ENCODE measurements at places on chromosomes 2 and 18.

DNA sequence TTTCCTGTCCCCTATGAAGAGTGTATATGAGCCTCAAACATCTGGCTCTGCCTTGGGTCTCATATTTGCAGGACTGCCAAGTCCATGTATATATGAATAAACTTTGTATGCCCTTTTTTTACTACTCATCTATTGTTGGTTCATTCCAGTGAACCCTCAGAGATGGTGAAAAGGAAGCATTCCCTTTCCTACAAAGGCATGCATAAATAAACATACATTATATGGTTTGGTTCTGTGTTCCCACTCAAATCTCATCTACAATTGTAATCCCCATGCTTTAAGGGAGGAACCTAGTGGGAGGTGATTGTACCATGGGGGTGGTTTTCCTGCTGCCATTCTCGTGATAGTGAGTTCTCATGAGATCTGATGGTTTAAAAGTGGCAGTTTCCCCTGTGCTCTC is 534.2 kb downstream of the SPAG16 start:
- no peak for DNase-seq

DNA sequence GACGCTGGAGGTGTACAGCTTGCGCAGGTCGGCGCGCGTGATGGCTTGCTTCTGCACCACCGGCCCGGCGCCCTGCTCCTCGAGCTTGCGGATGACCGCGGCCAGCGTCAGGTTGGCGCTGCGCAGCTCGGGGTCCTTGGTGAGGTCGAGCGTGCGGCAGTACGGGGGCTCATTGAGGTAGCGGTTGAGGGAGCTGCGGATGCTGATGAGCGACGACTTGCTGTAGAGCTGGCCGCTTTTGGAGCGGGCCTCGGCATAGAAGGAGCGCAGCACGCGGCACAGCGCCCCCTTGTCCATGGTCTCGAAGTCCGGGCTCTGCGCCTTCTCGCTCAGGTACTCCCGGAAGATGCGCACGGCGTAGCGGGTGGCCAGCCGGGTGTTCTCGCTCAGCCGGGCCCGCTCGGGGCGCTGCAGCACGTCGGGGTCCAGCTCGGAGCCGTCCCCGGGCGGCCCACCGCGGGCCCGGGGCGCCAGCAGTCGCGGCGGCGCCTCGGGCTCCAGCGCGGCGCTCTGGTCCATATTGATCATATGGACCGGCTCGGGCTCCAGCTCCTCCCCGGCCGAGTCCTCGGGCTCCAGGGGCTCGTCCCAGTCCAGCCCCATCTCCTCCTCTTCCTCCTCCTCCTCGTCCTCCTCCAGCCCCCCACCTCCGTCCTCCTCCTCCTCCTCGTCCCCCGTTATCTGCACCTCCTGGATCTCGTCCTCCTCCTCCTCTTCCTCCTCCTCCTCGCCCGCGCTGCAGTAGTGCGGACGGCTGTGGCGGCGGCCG is 523 bp downstream of the KCTD1 start:
- DNase-seq, result peak; percentile 92

DNA sequence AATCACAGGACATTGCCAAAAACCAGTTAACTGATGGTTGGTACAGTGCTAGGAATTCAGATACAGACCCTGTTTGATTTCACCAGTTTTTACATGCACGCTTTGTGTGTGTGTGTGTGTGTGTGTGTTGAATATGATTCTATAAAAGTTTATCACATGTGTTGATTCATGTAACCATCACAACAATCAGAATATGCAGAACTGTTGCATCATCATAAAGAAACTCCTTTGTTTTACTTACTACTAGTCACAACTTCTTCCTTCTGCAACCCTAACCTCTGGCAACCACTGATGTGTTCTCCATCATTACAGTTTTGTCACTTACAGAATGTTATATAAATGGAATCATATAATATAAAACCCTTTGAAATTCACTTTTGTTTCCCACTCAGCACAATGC is 144.8 kb upstream of the CYP26B1 start:
- no peak for DNase-seq

DNA sequence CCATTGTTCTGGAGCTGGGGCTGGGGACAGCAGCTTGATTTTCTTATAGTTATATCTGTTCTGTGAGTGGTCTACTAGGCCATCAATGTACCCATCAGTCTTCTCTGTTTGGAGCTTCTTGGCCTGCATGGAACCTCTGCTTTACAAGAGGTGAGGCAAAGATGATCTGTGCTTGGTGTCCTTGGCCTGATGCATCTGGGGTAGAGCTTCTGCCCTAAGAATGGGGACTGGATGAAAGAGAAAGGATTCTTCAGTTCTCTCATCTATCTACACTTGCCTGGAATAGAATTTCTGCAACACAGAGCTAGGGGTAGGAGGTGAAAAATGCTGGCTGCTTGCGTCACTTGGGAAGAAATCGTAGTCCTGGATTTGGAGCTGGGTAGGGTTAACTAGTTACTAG is 46.2 kb downstream of the ACSL3 start:
- DNase-seq, result no peak

DNA sequence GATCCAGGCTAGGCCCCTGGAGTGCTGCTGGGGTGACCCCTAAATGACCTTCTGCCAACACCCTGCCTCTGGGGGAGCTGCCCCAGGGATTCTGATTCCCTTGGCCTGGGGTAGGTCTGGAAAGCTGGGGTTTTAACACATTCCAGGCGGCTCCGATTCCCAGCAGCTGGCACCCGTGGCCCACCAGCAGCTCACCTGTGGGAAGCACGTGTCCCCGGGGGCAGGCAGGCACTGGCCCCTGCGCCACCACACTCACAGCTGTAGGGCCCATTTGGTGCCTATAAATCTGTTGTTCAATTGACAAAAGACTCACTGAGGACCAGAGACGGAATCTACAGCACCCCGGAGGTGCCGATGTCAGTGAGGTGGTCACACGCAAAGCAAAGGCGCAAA is 4.1 kb upstream of the KLHL30 start:
- no peak for DNase-seq

GRCh38 chr2:167475791-167476190 is 587.5 kb downstream of the XIRP2 start:
- DNase-seq, result no peak

- DNase-seq, result no peak
Observed at GRCh38 chr2:204776781-204777559, 231.7 kb downstream of the PARD3B start.

DNA sequence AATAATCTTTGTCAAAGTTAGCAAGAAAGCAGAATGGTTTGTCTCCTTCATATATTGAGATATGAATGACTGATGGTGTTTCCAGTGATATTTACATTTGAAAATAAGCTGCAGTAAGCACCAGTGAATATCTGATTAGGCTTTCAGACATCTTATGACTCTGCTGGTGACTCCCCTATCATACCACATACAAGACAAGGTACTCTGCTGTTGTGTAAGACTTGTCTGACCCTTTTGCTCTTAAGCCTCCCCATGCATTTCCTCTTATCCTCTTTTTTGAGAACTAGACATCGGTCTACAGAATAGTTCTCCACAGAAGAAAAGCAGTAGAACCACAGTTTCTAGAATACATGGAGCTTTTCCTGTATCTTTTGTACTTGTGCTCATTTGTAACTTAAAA is 9.3 kb downstream of the POLI start:
- DNase-seq, result no peak

- no peak for DNase-seq
Observed at GRCh38 chr2:128236491-128237035, 82.1 kb downstream of the HS6ST1 start.

DNA sequence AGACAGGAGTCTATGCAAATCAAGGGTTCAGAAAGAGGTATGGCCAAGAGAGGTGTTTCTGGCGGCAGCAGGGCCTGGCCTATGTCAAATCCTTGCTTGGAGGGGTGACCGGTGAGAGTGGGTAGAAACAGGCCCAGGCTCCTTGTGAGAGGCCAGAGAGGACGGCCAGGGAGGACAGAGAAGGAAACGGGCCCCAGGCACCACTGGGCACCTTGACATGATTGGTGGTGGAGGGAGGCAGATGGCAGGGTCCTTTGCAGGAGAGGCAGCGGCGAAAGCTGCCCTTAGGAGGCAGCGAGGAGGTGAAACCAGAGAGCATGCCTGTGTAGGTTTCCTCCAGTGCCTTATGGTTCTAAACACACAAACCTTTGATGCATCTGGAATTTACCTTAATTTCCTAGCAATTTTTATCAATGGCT is 6.2 kb downstream of the RAMP1 start:
- no peak for DNase-seq

DNA sequence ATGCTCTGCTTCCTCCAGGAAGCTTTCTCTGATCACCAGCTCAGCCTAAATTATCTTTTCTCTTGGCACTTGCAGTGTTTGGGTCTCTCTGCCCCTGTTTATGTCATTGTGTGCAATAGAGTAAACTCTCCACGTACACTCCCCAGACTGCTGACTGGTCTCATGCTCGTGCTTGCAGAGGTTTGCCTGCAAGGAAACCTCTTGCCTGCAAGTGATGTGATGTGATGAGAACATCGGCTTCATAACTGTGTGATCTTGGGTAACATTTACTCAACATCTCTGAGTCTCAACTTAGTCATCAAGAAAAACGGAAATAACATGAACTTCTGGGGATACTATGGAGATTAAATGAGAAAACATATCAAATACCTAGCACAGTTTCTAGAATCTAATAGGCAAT is 92.3 kb downstream of the BIN1 start:
- DNase-seq, result no peak

DNA sequence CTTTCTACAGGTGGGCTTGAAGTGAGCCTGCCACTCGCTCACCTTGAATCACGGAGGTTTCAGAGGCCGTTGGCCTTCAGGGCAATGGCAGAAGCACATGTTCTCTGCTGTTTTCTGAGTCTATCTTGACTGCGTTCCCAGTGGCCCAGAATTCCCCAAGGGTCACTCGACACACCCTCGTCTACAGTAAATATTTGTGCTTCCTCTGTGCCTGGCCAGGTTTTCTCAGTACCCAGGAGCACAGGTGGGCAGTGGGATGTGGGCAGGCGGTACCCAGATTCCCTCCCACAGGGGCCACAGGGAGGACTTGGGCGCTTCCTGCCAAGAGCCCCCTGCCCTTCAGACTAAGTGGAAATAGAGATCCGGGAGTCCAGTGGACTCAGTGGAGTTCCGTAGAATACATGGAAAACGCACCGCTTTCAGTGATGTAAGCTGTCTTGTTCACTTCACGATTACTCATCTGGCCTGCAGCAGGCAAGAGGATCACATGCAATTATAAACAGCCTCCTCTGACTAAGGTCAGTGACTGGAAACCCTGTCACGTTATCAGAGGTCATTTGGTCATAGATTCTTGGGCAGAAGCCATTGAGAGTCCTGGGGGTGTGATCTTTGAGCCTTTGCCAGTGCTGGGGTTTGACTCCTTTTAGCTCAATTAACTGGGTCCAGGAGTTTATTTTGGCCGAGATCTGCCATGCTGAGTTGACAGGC is 179.8 kb downstream of the NEDD4L start:
- DNase-seq, result no peak
